ENCODE measurements at places on chromosomes 5 and 9. TPM values are rescaled to one million over a fixed set of nuclear protein-coding genes. Genes with fewer than 3 reads are reported as not detected.

DNA sequence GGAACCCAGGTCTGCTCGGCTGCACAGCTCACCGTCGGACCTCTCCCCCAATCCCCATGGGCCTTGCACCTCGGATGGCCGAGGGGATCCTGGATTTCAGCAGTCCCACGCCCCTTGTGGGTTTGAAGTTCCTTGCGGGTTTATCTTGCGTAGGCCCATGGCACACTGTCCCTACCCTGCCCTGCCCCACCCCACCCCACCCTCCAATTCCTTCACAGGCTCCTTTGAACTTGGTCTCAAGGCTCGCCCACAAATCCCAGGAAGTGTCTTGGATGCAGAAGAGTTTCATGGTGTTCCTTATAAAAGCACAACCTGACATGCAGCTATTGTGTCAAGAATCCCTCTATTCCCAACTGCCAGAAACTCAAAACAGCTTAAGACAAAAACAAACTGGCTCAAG lies 11.2 kb upstream of the SMIM23 start:
- H3K27me3 ChIP-seq, result no peaks in the 10 kb centered on the region
- no peak for DNase-seq
- H3K4me3 ChIP-seq, result no peak overlapping the region
- H3K27ac ChIP-seq, result no peak overlapping the region
- peaks cover 5% of the 10 kb centered on the region for H3K36me3 ChIP-seq

DNA sequence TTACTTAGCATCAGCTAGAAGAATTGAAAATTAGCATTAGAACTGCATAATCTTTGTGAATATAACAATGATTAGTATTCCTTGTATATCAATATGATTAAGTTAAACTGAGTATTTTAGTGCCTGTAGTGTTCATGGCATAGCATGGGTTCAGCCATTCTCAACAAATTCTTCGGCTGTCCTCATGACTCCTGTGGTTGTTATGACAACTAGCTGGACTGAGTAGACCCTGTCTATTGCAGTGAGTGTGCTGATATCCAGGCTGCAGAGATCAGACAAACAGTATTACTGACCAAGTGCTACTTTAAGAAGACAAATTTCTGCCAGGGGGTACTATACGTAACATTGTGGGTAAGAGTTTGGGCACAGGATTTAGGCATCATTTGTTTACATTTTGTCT lies 125.9 kb downstream of the NUDT12 start:
- H3K4me3 ChIP-seq, result no peak overlapping the region
- H3K27me3 ChIP-seq, result no peaks in the 10 kb centered on the region
- no peak overlapping the region for H3K27ac ChIP-seq
- no peaks in the 10 kb centered on the region for H3K36me3 ChIP-seq
- no peaks in the 10 kb centered on the region for H3K4me1 ChIP-seq

DNA sequence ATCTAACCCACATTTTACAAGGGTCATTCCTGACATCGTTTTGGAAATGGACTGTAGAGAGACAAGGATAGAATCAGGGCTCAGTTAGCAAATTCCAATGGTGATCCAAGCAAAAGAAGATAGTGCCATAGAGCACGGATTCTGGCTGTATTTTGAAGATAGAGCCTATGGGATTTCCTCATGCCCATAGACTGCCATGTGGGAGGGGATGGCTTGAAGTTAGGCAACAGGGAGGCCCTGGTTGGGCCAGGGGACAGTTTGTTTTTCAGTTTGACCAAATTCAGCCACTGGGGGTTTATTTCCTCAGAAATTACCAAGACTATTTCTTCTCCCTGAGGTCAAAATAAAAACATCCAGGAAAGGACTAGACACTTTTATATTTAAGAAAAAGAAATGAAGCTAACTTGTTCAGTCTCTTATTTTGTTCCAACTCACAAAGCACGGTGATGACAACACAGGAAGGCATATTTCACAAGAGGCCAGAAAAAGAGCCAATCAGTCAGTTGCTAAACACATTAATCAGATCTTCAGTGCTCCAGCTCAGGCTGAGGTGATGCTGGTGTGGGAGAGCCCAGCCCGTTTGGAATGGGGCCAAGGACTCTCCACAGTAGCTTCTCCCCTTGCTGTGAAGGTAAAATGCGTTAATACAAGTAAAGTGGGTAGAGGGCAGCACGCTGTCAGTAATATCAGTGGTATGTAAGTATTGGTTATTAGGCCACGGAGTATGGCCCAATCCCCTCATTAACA lies 4.4 kb upstream of the DCTN4 start:
- H3K27me3 ChIP-seq, result no peaks in the 10 kb centered on the region
- no peaks in the 10 kb centered on the region for H3K36me3 ChIP-seq
- H3K4me1 ChIP-seq, result peaks cover 30% of the 10 kb centered on the region
- H3K27ac ChIP-seq, result peak overlapping the region; percentile 95
- peak; percentile 100 for DNase-seq

- H3K27me3 ChIP-seq, result peaks cover 21% of the 10 kb centered on the region
- no peaks in the 10 kb centered on the region for H3K36me3 ChIP-seq
- H3K4me3 ChIP-seq, result no peak overlapping the region
- no peaks in the 10 kb centered on the region for H3K4me1 ChIP-seq
- peak; percentile 80 for DNase-seq
- no peak overlapping the region for H3K27ac ChIP-seq
These were observed 73.4 kb upstream of the PPARGC1B start for GRCh38 chr5:149656576-149657182.

- H3K27ac ChIP-seq, result no peak overlapping the region
- DNase-seq, result peak; percentile 11
- no peaks in the 10 kb centered on the region for H3K27me3 ChIP-seq
- no peak overlapping the region for H3K4me3 ChIP-seq
These were observed 209.1 kb upstream of the TUT7 start for GRCh38 chr9:86563350-86563749.

Gene MYOT
- total RNA-seq, result not detected

Gene HACD4
- total RNA-seq, result not detected

Gene ZNF483
- total RNA-seq, result 1.3 TPM
